ENCODE measurements at places on chromosomes 12 and 14.

DNA sequence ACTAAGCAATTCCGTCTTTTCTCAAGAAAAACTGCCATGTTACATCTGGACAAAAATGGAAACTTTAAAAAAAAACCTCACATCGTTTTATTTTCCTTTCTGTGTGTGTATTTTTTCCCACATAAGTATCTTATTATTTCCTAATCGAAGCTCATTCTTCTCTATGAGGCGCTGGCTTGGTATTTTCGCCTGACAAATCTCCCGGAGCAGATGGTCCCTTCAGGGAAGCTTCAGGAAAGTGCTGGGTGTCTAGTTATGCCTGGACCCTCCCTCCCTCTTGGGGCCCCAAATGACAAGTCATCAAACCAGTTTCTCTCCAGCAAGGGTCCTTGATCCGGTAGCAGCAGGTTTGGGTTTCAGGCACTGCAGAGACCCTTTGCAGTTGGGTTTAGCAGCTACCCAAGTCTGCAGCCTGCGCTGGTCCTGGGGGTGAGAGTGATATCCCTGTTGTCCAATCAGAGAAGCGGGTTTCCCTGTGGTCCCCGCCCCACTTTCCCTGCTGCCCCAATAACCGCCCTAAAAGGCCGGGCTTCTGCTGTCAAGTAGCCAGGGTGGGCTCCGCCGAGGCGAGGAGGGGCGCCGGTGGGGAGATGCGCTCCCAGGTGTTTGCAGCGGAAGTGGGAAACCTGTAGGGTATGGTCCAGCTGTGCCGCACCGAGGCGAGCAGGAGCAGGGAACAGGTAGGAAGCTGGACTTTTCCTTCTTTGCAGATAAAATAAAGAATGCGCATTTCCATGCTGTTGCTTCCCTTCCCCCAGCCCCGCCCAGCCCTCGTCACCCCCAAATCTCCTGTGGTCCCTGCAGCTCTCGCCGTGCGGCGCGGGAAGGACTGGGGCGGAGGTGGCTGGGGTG, at the start of gene CNTN1:
Gene CNTN1 (plus strand): TSS at position 527 of the 852 bp plus-strand sequence.
- no peak for DNase-seq

GRCh38 chr14:20612403-20612802, 21.2 kb upstream of the RNASE12 start:
- no peak for DNase-seq

- no peak for DNase-seq
These were observed 209.3 kb downstream of the TTC8 start for GRCh38 chr14:89033756-89034155.

DNA sequence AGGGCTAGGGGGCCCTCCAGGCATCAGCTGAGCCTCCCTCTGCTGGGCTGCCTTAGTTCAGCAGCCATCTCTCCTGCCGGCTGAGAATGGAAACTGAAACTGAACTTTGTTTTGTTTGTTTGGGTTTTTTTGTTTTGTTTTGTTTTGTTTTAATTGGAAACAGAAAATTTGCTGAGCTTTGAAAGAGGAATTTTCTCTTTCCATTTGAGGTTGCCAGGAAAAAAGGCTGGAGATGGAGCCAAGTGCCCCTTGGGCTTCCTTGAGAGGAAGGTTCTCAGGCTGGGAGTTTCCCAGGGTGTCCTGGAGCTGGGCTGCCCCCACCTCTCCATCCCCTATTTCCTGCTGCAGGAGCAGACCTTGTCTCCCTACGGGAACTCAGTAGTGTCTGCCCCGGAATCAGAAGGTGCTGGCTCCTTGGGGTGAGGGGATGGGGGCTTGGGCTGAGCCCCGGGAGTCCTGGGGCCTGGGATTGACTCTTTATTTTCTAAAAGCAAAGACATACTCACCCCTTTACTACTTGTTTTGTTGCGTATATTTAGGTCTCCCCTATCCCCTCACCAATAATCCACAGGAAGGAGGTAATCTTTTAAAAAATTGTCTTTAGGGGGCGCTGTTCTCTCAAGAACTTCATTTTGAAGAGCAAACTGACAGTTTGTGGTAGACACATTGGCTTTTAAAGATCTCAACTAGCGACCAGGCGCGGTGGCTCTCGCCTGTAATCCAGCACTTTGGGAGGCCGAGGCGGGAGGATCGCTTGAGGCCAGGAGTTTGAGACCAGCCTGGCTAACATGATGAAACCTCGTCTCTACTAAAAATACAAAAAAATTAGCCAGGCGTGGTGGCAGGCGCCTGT, 21.3 kb upstream of the OASL start:
- no peak for DNase-seq

All from stimulated activated CD8-positive, alpha-beta memory T cell treated with anti-CD3 and anti-CD28 coated beads, Interleukin-4, amount 100 ng/mL, for 4 hours (primary cell).